Posterior vena cava (tissue), 2 donors: ENCODE measurements at places on chromosomes 5 and 9.

GRCh38 chr9:121797081-121797480 is 145.6 kb downstream of the DAB2IP start:
- DNase-seq: no peak

DNA sequence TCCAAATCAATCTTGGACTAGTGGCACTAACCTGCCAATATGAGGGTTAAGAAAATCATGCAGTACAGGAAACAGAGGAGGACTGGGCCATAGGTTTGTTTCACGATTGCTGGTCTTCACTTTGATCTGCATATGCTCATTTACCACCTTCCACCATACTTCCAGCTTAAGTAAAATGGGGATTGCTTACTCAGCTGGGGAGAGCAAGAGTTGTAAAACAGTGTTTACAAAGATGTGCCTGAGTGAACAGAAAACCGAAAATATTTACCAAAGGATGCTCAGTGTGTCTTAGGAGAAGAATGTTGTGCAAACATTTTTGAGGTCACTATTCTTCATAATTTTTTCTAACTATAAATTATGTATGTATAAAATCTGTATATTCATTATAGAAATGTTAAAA is 65.1 kb upstream of the DNAH5 start:
- no peak for DNase-seq

DNA sequence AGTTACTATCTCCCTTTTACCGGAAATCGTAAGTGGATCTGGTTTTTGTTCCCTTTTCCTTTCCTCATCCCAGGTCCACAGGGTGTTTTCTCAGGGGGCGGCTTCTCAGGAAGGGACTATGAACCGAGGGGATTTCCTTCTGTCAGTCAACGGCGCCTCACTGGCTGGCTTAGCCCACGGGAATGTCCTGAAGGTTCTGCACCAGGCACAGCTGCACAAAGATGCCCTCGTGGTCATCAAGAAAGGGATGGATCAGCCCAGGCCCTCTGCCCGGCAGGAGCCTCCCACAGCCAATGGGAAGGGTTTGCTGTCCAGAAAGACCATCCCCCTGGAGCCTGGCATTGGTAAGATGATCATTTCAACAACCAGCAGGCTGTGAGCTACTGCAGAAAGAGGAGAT is 75.8 kb downstream of the GOLPH3 start:
- DNase-seq: no peak

- no peak for DNase-seq
Observed at GRCh38 chr9:18423791-18424531, 50.0 kb upstream of the ADAMTSL1 start.

- DNase-seq: no peak
Observed at GRCh38 chr5:157486861-157487260, 26.8 kb downstream of the NIPAL4 start.

- DNase-seq: no peak
Observed at GRCh38 chr9:129836311-129837007, 1.2 kb downstream of the USP20 start.

GRCh38 chr5:141223112-141223783 is at the start of gene PCDHB14:
PCDHB14 (plus strand) TSS chr5:141223343; CDS start chr5:141223506, 163 bp downstream.
- no peak for DNase-seq

DNA sequence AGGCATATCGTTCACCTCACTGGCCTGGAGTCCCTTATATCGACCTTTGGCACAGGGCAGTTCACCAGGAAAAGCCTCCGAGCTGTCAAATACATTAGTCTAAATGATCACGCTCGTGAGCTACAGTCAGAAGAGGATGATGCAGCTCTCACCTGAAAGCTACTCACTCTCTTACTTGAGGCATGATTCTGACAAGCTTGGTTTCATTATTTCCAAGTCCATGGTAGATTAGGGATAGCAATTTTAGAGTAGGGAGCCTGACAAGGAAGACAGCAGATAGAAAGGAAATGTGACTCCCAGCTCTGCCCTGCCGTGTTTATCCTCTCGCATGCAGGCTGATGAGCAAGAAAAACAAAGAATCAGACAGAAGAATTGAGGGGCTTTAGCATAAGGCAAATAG is 98.0 kb upstream of the MAP1B start:
- no peak for DNase-seq

DNA sequence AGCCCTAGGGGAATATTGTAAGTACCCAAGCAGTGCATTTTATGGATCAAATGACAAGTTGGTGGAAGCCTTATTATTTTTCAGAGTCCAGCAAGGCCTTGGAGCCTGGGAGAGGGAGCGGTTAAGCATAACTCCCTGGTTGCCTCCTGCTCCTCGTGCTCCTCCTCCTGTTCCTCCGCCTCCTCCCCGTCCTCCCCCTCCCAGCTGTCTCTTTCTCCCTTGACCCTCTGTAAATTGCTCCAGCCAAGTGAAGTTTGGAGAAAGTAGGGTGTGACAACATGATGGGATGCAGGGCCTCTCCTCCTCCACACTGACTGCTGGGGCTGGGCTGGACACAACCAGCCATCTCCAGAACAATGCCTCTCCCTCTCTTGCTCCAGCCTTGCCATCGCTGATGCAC is 586.9 kb downstream of the CCDC171 start:
- no peak for DNase-seq

- DNase-seq: no peak
Observed at GRCh38 chr5:78554670-78555069, 93.9 kb downstream of the LHFPL2 start.

DNA sequence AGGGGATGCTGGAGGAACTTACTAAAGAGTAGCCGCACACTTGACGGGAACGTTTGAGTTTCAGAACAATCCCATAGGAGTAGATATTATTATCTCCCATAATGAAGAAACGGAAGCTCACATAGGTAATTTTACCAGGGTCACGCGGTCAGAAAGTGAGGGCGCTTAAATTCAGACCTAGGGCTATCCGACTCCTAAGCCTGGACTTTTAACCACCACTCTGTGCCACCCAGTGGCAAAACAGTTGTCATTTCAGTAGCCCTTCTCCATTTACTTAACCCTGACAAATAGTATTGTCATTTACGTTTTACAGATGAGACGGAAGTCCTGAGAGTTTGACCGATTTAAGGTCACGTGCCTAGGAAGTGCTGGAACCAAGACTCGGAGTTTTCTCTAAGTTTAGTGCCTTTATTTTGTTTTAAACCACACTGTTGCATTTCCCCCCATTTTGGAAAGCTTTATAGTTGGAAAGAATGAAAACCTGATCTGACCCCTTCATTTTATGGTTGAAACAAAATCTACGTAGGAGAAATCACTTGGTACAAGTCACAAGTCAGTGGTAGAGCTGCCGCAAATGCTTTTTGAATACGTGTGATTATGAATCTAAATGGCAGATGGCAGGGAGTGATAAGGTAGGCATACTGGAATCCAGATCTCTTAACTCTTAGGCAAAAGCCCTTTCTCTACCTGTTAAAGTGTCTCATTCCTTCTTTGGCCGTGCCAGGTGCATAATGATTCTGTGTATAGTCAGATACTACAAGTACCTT is 650 bp downstream of the MRRF start:
- DNase-seq: no peak

GRCh38 chr5:1509346-1510085 is 14.2 kb downstream of the LPCAT1 start:
- peak; percentile 69 for DNase-seq

DNA sequence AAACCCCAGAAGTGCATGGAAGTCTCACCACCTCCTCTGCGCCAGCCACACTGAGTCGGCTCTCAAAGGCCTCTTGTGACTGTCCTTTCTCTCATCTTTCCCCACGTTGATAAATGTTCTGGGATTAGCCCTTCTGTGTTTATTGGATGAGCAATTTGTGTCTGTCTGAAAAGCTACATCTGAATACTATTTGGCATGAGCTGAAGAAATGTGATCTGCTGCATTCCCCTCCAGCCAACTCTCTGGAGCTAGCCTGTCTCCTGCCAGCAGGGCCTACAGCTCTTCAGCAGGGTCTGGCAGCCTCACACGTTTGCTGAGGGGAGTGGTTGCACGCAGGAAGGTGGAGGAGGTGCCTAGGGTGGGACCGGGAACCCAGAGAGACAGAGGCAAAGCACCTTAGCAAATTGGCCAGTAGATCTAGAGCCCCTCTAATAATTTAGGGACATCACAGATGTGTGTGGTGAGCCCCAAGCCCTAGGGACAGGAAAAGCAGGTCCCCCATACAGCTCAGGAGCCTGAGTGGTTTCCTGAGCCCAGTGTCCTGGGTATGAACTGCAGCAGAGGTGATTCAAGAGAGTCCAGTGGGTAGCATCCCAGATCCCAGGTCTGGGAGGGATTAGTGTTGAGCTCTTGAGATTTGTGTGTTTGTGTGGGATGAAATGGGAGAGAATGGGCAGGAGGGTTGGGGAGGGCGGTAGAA is 20.5 kb upstream of the B4GALT1 start:
- DNase-seq: no peak

DNA sequence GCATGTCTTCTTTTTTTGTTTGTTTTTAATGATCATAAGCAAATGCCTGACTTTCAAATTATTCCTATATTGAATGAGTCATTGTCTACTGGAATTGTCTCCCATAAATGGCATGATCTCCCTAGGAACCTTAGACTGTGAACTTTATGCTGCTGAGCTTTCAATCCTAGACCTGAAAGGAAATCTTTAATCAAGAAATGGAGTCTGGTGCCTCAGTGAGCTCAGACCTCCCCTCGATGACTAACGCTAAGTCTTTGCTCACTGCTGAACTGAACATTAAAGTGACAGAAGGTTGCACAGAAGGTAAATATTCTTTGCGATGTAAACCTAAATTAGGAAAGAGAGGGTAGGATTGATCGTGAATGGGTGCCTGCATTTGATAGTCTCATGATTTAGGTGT is 745.2 kb upstream of the WWC1 start:
- no peak for DNase-seq

- peak; percentile 73 for DNase-seq
Observed at GRCh38 chr9:2039294-2040180, 24.4 kb downstream of the SMARCA2 start.

- DNase-seq: no peak
Observed at GRCh38 chr5:55141945-55142690, 17.9 kb upstream of the GPX8 start.

DNA sequence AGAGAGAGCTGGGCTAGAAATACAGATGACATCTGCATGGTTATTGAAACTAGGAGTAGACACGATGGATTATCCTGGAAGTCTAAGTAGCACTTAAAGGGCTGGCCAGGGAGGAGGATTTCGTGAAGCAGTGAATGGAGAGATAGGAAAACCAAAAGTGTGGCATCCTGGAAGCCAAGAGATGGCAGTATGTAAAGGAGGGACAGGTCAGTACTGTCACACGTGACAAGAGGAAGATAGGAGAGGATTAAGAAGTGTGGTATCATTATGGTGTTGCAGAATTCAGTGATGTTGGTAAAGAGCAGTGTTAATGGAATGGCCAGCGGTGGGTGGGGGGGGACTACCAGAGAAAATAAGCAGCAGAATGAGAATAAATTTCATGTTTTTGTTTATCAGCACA is 11.7 kb downstream of the RAD23B start:
- DNase-seq: no peak

- DNase-seq: no peak
Observed at GRCh38 chr5:66443462-66444130, 152.6 kb upstream of the MAST4 start.

DNA sequence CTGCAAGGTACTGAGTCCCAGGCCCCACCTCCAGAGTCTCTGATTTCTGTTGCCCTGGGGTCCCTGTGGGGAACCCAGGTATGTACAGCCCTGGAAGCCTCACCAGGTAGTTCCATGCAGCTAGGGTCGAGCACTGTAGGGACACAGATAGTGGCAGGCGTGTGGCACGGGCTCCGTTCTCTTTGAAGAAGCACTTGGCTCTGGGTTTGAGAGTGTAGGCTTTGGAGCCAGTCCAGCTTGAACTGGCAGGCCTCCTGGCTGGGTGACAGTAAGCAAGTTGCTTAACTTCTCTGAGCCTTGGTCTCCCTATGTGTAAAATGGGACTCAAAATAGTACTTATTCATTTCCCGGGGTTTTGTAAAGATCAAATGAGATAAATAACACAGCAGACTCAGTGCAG is 5.6 kb downstream of the OLFM1 start:
- no peak for DNase-seq

DNA sequence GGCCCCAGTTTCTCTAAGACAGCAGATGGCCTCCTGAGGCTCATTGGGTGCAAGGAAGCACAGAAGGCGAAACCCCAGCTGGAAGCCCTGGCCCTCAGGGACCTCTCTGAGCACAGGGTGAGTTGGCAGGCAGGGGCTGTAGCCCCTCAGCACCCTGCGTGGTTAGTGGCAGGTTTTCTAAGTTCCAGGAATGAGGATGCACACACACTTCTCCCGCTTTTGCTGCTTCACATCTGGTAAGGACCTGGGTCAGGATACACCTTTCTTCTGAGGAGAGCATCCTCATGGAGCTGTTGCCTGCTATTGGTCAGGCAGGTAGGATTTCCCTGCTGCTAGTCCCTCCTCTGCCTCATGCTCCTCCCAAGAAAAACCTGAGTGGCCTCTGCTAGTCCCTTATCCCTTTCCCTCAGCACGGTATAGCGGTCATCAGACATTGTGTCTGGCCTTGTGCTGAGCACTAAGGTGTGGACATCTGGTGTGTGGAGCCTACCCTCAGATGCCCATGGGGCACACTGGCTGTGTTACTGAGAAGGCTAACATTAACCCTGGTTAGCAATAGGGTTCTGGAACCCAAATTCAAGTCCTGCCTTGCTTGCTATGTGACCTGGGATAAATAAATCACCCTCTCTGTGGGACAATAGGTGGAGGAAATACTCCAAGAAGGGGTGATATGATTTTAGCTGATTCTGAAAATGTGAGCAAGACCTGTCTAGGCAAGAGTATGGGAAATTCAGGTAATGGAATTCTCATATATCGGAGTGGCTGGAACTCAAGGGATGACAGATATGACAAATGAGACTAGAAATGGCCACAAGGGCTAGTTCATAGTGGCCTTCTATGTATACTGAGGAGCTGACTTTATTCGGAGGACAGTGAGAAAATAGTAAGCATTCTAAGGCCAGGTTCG is 1.6 kb downstream of the SLC22A4 start:
- DNase-seq: no peak

DNA sequence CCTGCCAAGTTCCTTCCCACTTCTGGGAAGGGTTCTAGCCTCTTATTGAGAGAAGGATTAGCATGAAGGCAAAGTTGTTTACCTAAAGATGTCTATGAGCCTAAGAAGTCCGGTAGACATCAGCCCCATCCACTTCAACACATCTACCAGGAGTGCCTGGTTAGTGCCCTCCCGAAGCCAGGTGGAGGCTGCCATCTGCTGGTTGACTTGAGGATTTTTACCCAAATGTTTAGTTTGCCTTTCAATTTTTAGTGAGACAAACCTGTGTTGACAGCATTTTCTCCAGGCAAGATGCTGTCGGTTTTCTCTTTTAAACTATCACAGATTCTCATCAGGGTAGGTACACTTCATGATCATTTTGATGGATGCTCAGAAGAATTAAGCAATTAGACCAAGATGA is 83.6 kb upstream of the TNFSF8 start:
- peak; percentile 87 for DNase-seq

GRCh38 chr5:14801792-14802191 is 69.8 kb downstream of the ANKH start:
- DNase-seq: no peak

DNA sequence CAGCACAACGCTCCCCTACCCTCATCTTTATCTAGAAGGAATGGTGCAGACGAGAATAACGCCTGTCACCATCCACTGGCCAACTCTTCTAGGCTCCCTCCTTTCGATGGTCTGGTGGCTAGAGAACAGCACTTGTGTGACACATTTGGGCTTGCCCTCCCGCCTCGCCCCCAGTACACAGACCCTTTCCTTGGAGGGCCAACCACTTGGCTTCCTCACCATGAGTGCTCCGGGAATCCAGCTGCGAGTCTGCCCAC is 1.4 kb downstream of the GNAQ start:
- no peak for DNase-seq
